ENCODE measurements at places on chromosomes 16 and 17.

- DNase-seq: no peak
Observed at GRCh38 chr17:70078549-70078948, 3.5 kb downstream of the KCNJ16 start.

GRCh38 chr17:49525831-49526741 is 31.0 kb downstream of the NGFR start:
- DNase-seq: no peak

DNA sequence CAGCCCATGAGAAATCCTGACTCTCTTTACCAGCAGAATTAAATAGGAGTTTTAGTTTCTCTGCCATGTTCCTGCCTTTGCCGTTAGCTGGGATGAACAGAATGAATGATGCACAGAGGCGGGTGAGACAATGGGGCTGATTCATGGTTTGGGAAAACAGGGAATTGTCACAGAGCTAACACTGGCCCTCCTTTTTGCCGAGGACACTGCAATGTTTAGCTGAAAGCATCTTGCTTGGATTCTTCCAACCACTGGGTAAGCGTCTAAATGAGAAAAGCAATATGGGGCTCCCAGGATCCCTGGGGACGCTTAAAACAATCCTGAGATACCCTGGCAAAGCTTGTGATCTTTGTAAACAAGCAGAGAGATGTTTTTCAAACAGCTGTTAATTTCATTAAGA is 12.8 kb upstream of the PAFAH1B1 start:
- DNase-seq: peak; percentile 63

DNA sequence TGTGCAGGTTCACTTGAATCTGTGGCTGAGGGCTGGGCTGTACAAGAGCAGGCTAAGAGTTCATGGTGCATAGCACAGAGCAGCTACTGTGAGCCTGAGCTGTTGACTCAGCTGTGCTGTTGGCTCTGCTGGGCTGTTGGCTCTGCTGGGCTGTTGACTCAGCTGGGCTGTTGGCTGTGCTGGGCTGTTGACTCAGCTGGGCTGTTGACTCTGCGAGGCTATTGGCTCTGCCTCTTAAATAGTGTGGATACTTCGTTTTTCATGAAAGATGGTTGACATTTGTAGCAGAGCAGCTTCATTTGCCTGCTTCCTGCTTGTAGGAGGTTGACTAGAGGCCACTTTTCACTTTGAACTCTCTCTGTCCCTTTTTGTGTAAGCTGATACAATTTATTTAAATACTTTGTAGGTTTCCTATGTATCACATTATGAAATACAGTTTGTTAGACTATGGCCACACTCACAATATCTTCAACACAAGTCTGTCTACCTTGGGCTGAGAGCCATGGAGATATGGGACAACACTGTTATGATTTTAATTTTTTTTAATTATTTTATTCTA is 40.3 kb upstream of the CCNF start:
- no peak for DNase-seq

GRCh38 chr17:77491921-77492445 is 351.2 kb downstream of the SEC14L1 start:
- no peak for DNase-seq

Measured in neural progenitor cell (in vitro differentiated cells).